ENCODE measurements at places on chromosomes 13 and 19.

- DNase-seq: no peak
Observed at GRCh38 chr13:111623208-111623607, 302.8 kb downstream of the TEX29 start.

- no peak for DNase-seq
Observed at GRCh38 chr19:46357846-46358583, 11.1 kb downstream of the PPP5C start.

DNA sequence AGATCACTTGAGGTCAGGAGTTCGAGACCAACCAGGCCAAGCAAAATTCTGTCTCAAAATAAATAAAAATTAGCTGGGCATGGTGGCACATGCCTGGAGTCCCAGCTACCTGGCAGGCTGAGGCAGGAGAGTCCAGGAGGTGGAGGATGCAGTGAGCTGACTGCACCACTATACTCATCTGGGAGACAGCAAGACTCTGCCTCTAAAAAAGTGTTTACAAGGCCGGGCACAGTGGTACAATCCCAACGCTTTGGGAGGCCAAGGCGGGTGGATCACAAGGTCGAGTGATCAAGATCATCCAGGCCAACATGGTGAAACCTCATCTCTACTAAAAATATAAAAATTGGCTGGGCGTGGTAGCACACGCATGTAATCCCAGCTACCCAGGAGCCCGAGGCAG lies 4.2 kb upstream of the DAPK3 start:
- DNase-seq: no peak

GRCh38 chr13:47277774-47278173 lies 380.9 kb upstream of the HTR2A start:
- DNase-seq: no peak

- no peak for DNase-seq
Observed at GRCh38 chr13:41851351-41851750, 109.6 kb downstream of the VWA8 start.

- DNase-seq: no peak
Observed at GRCh38 chr13:61664801-61665705, 249.4 kb upstream of the PCDH20 start.

DNA sequence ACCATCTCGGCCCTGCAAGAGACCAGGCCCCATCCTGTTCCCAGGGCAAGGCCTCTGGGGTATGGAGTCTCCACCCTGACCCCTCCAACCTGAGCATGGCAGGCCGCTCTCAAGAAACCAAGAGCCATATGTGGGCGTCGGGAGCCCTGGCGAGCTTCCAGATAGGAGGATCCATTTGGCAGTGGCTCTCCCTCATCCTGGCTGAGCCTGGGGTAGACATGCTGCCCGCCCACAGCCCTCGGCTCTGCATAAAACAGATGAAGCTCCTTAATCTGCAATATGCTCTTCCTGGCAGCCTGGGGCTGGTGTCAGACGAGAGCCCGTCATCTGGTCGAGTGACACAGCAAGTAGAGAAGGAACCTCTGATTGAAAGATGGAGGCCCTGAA lies 6.1 kb downstream of the ATP13A1 start:
- DNase-seq: peak; percentile 44
